Mammary epithelial cell (primary cell): ENCODE measurements at places on chromosomes 7 and 10.
A peak's percentile ranks its signal among the peaks of the same experiment; 100 is the strongest.

DNA sequence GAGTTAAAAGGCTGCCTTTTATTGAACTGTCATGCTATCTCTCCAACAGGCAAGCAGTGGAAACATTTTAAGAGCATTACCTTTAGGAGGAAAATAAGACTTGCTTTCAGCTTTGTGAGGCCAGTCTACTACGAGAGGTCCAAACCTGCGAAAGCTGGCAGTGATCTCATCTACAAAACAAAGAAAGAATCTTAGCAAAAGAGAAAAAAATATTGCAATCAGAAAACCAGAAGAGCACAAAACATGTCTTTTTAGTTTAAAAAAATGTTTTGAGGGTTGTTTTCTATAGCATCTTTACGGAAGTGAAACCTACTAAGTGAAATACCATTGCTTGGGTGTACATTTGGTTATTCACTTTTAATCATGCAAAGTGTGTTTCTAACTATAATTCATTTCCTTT lies 147.9 kb downstream of the CPEB3 start:
- DNase-seq = no peak

DNA sequence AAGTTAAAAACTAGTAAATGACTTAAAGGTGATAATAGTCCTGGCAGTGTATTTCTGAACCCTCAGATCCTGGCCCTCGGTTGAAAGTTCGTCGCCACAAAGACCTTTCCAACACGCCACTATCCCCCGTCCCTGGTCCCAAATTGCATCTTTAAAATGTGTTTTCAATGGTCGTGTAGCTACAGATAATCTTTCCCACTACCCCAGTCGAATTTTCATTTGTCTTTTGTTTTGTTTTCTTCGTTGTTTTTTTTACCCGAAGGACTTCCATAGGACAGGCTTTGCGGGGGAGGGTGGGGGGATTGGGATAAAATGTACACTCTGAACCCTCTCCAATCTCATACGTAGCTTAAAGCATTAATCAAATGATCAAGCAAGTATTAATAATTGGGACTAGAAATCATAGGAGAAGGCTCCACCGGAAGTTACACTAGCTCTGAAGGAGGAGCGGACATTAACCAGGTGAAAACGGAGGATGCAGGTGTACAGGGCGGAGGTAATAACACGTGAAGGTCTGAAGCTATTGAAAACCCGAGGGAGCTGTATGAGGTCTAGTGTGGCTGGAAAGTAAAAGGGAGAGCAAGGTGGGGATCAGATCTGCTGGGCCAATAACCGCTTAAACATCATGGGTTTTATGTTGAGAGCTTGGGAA lies 32.8 kb upstream of the PHF14 start:
- DNase-seq = peak; percentile 9

- DNase-seq = no peak
Observed at GRCh38 chr7:42137941-42138340, 99.1 kb downstream of the GLI3 start.

DNA sequence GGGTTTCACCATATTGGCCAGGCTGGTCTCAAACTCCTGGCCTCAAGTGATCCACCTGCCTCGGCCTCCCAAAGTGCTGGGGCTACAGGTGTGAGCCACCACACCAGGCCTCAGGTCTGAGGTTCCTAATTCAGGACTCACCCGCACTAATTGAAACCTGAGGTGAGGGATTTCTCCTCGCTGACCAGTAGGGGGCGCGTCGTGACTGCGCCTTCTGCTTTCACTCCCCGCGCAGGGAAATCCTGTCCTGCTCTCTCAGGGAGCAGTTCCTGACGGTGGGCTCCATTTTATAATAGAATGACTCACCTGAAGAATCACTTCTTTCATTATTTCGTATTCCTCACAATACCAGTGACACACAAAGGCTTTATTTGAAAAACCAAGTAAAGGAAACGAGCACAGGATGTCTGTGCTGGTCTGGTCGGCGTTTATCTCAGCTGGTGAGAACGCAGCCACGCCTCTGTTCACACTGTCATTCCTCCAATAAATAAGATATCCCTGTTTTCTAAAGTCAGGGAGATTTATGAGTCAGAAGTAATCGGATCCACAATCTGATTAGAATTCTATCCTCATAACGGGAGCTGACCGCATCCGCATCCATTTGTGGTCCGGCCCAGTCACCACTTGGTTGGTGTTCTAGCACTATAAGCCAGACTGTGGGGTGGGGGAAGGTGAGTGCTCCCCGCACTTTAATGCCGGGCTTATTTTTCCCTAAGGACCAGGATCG lies 35.4 kb downstream of the BAG3 start:
- DNase-seq = peak; percentile 98

DNA sequence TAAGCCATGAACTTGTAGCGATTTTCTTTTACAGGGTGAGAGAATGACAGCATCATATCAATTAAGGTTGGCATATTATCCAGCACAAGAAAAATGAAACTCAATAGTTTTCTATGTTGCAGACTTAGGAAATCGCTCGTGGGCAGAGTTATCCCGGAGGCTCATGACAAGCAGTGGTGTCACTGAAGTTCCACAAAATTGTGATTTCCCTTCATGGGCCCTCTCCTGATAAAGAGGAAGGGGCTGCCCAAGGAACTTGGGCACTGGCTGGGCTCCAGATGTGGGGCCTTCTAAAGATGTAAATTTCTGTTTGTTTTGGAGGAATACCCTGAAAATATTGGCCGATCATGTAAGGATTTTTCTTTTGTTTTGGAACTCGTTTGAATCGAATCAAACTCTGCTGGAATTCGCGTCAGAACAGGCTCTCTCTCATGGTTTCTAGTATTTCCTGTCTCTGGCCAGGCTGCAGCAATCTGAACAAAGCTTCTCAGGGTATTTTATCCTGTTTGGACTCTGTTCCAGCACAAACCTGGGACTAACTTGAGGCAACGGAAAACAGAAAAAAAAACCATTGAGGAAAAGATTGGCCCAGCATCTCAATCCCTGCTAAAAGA lies 340.6 kb upstream of the NRP1 start:
- no peak for DNase-seq

DNA sequence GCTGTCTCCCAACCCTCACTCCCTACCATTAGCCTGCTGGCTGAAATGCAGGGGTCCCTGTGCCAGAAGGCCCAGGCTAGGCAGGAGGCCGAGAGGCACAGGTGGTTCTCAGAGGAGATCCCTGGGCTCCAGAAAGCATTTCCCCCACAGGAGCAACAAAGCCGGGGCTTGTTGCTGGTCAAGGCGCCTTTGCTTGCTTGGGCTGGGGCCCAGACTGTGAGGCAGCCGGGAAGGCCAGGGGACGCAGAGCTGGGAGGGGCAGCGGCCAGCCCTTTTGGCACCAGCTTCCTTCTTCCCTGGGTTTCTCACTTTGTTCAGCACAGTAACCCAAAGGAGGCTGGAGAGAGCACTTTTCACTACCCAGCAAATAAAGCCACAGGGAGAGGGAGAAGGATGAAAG lies 48.6 kb downstream of the FBXW4 start:
- no peak for DNase-seq

DNA sequence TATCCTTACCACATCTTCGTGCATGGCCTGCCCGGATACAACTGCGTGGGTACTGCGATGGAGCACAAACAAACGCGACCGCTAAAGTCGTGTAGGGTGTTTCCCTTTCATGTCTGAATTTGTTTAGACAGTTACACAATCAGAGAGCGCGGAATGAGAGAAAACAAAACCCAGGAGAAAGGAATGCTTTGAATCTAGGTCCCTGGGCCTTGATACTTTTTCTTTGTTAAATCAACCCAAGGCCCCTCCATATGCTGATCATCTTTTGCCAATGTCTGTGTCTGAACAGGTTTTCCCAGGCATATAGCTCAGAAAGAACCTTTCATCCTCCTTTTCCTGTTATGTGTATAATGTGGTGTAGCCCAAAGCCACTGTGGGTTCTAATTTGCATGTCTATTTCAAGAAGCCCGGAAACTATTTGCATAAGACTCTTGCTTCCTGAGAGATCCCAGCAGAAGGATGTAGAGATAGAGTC lies 145.8 kb downstream of the FRMD4A start:
- peak; percentile 87 for DNase-seq

- no peak for DNase-seq
Observed at GRCh38 chr7:16399916-16400892, 21.1 kb downstream of the CRPPA start.

GRCh38 chr10:17256051-17256450 lies 28.0 kb downstream of the VIM start:
- DNase-seq = no peak

DNA sequence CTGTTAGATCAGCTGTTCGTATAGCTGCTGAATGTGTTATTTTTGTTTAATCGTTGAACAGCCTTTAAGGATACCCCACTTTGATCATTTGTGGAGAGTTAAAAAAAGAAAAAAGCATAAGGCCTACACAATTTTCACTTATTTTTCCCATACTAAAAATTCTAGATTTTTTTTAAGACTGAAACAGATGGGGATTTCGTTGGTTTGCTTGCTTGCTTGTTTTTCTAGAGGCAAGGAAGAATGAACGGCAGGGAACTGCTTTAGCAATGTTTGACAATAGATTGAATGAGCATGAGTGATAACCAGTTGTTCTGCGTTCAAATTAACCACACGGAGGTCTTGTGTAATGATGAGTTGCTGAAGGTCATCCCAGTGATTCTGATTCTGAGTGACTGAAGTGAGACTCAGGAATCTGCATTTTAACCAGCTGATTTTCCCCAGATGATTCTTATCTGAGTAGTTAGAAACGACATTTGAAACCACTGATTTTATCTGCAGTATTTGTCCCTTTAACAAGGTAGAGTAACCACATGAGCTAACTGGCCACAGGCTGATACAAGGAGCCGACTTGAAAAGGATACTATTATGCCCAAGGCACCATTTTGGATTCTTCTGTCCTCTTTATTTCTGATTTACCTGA lies 85.9 kb downstream of the GPR37 start:
- no peak for DNase-seq

DNA sequence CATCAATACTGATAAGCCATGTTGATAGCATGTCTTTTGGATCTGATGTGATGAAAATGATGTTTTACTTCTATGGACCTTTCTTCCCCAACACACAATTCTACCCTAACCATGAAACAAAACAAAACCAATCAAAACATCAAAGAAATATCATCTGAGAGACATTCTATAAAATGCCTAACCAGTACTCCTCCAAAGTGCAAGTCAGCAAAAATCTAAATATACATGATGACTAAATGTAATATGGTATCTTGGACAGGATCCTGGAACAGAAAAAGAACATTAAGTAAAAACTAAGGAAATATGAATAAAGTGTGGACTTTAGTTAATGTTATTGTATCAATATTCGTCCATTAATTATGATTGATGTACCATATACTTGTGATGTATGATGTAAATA lies 625.1 kb downstream of the MAGI2 start:
- DNase-seq = no peak

DNA sequence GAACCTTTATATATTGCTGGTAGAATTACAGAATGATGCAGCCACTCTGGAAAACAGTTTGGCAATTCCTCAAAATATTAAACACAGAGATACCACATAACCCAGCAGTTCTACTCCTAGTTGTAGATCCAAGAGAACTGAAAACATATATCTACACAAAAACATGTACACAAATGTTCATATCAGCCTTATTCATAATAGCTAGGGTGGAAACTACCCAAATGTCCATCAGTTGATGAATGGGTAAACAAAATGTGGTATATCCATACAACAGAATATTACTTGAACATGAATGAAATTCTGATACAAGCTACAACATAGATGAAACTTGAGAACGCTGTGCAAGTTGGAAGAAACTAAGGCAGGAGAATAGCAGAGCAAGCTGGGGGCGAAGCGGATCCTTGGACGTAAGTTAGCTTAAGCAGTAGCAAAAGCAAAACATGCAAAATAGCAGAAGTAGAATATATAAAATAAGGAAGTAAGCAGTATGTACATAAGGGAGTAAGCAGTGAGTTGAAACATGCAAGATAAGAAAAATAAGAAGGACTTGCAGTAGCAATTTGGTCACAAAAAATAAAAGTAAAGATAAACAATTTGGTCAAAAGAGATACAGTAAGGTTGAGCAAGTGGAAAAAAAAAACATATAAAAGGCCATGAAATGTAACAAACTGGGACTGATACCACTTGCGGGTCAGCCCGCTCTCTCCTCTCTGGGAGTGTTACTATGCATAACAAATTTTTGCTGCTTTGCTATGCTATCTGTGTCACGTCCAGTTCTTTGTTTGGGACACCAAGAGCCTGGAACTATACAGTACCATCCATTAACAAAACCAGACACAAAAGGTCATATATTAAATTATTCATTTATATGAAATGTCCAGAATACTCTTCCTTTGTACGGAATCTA lies 18.0 kb upstream of the HILPDA start:
- no peak for DNase-seq

- DNase-seq = no peak
Observed at GRCh38 chr7:78018641-78019446, 220.3 kb downstream of the PHTF2 start.

DNA sequence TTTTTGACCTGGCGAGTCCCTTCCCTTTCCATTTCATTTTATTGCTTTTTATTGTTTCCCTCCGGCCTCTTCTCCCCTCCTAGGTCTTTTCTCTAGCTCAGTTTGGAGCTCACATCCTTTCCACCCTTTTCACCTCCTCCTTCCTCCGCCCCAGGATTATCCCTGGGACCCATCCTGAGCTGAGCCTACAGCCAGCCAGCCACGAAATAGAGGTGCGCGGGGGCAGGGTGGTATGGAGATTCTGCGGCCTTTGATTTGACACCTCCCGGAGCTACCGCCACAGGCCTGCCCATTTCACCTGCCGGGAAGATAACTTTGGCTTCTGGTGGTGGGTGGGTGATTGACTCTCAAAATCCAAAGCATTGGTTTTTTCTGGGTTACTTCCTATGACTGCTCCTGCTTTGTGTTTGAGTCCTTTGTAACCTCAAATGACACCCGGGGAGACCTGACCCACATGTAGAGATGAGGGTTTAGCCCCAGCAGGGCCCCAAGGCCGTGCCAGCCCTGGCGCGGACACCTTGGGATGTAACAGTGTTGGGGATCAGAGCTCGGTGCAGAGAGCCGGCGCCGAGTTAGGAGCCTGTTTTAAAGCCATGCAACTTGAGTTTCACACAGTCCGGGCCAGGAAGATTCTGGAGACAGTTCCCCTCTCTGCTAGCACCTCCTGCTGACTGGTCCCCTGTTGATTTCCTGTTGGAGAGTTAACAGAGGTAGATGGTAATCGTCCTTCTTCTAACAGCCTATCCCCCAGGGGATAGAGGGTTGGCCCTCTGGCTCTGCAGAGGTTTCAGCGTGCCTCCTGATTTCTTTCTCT lies 1.5 kb downstream of the DUSP5 start:
- DNase-seq = peak; percentile 75

GRCh38 chr10:5490698-5491464 lies 8.5 kb downstream of the CALML5 start:
- no peak for DNase-seq

- DNase-seq = peak; percentile 36
Observed at GRCh38 chr7:85773116-85773728, 586.4 kb upstream of the SEMA3D start.

- no peak for DNase-seq
Observed at GRCh38 chr7:116446212-116446855, 53.2 kb upstream of the CAV2 start.

- DNase-seq = peak; percentile 71
Observed at GRCh38 chr7:44959433-44959951, 19.3 kb downstream of the MYO1G start.

- DNase-seq = peak; percentile 99
Observed at GRCh38 chr10:95394161-95394880, 103.5 kb upstream of the PDLIM1 start.
